ENCODE measurements at places on chromosomes 2 and 18.
A peak's percentile ranks its signal among the peaks of the same experiment; 100 is the strongest.

GRCh38 chr2:20186078-20186854 lies 38.7 kb downstream of the SDC1 start:
- DNase-seq = no peak

DNA sequence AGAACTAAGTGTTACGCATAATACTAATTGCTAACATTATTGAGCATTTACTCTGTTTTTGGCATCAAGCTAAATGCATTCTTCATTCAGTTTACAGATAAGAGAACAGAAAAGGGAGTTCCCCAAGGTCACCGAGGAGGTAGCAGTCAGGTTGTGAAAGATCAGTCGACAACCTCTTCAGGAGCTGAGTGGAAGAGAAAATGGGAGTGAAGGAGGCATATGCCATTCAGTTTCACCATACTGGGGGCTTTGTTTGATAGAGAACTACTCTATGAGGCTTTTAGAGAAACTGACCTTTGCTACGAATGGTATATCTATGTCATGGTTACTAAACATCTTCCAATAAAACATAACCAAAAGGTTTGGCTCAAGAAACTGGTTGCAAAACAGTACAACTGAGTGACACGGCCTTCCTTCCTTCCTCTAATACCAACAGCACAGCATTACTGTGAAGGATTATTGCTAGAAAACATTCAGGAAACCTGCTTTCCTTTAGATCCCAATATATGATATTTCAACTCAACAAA lies 112.1 kb downstream of the RBMS1 start:
- no peak for DNase-seq

DNA sequence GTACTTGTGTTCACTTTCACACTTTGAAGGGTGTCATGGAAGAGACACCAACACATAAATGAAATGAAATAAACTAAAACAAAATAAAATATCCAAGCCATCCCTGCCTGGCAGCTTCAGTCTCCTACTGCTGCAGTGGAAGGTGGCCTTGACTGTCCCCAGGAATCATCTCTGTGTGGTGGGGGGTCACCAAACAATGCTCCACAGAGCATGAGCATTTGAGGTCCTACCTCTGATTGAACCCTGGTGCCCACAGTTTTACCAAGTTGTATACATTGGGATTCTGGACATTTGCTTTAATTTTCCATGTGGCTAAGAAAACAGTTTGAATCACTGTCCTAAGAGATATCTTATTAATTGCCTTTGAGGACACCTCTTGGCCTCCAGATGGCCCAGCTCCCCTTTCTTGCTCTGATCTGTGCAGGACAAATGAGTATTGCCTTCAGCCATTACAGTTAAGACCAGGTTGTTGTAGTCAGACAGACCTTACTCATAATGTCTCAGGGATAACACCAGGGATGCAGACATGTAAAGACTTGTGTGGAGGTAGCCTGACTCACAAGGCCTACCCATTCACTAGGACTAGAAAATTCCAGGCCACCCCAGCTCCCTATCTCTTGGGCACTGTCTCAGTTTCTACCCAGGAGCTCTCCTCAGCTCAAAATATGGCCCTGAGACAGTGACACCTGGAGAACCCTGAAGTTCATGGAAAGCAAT lies 195.0 kb downstream of the MYCN start:
- DNase-seq = no peak

- DNase-seq = no peak
These were observed 39.7 kb downstream of the ADI1 start for GRCh38 chr2:3479430-3480320.

DNA sequence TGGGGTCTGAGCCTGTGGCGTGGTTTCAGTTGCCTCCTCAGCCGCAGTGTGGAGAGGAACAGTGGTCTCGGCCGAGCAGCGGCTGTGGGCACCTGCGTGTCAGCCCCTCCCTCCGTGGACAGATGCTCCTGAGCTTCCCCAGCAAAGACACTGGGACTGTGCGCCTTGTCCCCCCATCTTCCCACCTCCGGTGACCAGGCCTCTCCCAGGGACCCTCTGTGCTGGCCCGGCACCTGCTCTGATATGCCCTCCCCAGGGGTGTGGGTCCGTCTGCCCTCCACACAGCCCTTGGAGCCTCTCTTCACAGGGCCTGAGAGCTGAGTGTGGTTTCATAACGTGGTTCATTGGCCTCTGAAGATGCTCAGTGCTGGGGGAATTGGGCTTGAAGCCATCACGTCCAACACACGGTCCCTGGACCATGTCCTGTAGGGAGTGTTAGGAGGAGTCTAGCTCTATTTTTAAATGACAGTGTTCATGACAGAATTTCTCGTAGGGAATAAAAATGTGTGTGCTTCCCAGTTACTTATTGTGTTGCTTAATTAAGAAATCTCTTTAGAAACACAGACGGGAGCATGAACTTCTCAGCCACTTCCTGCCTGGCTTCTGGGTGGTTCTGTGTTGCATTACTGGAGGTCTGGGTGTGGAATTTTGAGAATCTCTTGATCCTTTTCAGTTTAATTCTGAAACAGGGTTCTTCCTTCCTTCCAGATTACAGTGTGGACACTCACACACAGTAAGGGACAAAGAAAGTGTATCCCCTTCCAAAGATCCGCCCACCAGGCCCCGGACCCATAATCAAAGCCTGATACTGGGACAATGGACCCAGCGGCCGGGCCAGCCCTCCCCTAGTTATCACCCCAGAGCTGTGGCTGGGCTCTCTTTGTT lies 110.7 kb downstream of the NFATC1 start:
- DNase-seq = no peak

DNA sequence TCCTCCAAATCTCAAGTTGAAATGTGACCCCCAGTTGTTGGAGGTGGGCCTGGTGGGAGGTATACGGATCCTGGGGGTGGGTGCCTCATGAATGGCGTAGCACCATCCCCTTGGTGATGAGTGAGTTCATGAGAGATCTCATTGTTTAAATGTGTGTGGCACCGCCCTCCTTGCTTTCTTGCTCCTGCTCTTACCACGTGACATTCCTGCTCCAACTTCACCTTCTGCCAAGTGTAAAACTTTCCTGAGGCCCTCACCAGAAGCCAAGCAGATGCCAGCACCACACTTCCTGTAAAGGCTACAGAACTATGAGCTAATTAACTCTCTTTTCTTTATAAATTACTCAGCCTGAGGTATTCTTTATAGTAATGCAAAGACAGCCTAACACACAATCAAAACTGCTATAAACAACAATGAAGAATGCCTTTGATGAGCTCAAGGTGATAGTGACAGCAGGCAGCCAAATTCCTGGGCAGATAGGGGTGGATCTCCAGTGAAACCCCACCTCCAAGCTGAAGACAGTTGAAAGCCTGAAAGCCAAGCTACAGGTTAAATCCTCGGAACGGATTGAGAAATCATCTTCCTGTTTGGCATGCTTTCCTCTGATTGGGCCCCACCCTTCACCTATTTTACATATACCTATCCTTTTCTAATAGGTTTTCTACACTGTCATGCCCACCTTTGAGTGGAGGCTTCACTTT lies 26.9 kb downstream of the MCEE start:
- DNase-seq = no peak

DNA sequence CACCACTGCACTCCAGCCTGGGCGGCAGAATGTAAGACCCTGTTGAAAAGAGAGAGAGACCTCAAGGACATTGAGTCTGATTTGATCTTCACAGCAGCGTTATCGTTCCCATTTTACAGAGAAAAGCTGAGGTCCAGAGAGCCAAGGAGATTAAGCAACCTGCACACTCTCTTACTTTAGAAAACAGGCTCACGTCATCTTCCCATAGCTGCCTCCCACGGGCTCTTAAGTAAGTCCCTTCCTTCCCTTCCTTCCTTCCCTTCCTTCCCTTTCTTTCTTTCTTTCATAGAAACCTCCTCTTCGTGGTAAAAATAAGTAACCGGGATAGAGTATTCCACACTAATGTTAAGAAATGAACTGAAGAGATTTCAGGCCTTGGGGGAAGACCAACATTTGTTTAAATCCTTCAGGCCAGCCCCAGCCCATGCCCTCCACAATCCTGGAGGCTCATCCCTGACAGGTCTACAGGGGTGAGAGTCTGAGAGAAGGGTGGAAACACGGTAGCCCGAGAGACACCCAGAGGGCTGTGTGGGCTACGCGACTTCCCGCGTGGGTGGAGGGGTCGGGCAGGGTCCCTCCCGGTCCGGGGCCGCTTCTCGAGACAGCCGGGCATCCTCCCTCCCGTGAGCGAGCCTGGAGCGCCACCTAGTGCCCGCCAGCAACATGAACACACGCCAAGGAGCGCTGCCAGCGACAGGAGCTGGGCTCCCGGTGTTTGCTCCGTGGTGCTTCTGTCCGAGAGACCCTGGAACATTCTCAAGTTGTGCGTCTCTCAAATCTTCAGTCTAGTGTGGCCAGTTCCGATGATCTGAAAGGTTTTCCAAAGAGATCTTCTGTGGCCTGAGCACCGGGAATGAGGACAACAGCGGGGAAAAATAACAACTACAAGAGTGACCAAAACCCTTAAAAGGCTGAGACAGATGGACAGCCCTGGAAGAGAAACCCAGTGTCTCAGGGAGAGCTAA lies 160.3 kb downstream of the INO80D start:
- DNase-seq = peak; percentile 42

DNA sequence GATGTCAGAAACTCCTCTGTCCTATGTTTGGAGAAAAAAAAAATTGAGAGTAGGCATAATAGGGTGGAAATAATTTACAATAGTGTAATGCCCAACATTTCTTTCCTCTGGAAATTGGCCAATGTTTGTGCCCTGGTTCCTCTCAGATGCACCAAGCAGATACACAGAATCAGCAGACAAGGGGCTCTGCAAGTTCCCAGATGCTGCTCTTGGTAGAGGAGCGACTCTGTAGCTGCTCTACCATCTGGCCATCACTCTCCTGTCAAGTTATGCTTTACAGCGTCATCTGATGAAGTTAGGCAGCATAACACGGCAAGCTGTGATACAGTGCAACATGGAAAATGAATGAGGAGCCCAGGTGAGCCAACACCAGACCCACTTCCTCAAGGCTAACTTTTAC lies 1.6 kb downstream of the DYTN start:
- DNase-seq = no peak

- peak; percentile 88 for DNase-seq
These were observed 48.0 kb downstream of the CDK15 start for GRCh38 chr2:201854221-201854801.

- peak; percentile 13 for DNase-seq
These were observed 101.0 kb downstream of the ALPK2 start for GRCh38 chr18:58527952-58528287.

- DNase-seq = no peak
These were observed 9.0 kb downstream of the DCDC2C start for GRCh38 chr2:3712424-3712823.

- DNase-seq = no peak
These were observed 485.2 kb upstream of the SALL3 start for GRCh38 chr18:78494204-78495085.

GRCh38 chr2:237724811-237725478 lies 73.6 kb upstream of the RBM44 start:
- no peak for DNase-seq

DNA sequence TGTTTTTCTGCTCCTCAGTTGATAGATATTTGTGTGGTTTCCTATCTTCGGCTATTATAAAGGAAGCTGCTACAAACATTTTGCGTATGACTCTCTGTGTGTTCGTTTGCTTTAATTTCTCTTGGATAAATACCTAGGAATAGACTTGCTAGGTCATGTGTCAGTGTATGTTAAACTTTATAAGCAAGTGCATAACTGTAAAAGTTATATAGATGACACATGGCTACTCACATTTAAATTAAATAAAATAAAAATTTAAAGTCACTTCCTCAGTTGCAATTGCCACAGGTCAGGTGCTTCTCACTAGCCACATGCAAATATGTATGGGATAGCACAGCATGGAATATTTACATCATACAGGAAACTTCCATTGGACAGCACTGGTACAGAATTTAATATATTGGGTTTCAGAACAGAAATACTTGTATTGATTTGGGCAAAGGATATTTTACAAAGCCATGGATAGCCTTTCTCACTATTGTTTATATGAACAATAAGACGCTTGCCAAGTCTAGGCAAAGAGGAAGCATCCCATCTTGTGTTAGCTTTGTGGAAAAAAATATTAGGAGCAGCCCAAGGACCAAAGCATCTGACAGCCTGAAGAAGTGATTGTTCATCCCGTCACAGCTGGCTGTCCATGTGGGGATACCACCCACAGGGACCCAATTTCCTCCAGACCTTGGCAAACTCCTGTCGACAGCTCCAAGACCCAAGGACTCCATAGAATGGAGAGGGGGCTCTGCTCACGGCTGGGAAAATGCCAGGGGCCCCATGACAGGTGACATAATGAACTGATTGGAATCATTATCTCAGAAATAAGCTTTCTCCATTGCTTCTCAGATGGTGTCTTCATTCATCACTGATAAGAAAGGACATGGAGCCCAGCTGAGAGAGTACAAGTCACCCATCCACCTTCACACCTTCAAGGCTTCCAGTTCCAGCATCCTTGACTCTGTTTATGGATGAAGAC lies 196.7 kb downstream of the SH3BP4 start:
- no peak for DNase-seq

DNA sequence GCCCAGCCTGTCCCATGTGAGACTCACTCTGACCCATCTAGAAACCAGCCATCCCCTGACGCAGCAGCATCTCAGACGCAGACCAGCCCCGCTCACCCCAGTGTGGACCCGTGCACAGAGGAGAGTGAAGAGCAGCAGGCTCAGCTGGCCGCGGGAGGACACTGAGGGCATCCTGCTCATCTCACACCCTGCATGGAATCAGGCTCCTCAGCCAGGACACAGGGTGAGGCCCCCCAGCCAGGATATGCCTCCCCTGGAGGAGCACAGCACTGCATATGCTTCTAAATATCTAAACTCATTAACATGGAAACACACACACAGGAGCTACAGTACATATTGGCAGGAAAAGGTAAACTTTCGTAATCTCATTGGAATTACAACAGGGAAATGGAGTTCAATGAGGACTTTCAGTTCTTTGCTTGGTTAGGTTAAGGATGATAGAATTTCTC lies 34.4 kb downstream of the NEMP2 start:
- DNase-seq = no peak

DNA sequence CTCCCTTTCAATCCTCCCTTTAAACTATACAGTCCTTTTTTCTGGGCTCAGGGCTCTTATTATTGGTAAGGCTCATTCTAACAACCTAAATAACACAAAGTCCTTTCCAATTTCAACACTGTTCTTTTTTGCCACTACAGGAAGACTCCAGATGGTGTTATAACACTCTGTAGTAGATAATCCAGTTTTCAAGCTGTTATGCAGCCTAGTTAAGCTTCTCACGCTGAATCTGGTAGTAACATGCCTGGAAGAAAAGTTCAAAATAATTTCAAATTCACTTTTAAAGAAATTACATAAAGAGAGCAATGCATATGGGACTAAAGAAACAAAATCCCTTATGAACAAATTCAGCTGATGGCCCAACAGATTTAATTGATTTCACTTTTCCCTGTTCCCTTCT lies 3.2 kb upstream of the MPP4 start:
- DNase-seq = no peak

GRCh38 chr2:202762556-202762955 lies 109.0 kb downstream of the ICA1L start:
- DNase-seq = no peak

Data from fibroblast of the conjunctiva (primary cell).